Activated CD4-positive, alpha-beta memory T cell treated with anti-CD3 and anti-CD28 coated beads, Interleukin-2, amount 10 ng/mL, durations not matched to agents 7 days and 5 days (primary cell): ENCODE measurements at places on chromosomes 11 and 22. TPM values are rescaled to one million over a fixed set of nuclear protein-coding genes. Genes with fewer than 3 reads are reported as not detected.

The KIRREL3 gene
- total RNA-seq, result not detected

The SLC15A3 gene
- total RNA-seq, result 1.0 TPM

GRCh38 chr11:14141676-14142075 is 179.2 kb downstream of the SPON1 start:
- peaks cover 3% of the 10 kb centered on the region for H3K4me1 ChIP-seq
- no peak overlapping the region for H3K4me3 ChIP-seq

DNA sequence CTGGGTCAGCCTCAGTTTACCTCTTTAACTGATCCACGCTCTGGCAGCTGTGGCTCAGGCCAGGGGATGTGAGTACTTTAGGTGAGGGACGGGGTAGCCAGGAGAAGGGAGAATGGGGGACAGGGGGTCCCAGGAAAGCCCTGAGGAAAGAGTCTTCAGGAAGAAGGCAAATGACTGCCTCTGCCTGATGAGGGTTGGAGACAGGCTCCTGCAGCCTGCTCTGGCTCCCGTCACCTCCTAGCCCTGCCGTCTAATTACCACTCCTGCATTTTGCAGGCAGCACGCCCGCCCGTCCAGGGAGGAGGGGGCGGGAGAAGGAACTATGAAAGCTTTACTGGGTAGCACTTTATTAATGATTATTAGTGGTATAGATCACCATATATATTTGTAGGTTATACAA is 116.6 kb downstream of the CEP164 start:
- H3K27ac ChIP-seq, result no peak overlapping the region
- H3K27me3 ChIP-seq, result peaks cover 22% of the 10 kb centered on the region
- H3K36me3 ChIP-seq, result no peaks in the 10 kb centered on the region
- no peak for DNase-seq
- H3K4me1 ChIP-seq, result no peaks in the 10 kb centered on the region

DNA sequence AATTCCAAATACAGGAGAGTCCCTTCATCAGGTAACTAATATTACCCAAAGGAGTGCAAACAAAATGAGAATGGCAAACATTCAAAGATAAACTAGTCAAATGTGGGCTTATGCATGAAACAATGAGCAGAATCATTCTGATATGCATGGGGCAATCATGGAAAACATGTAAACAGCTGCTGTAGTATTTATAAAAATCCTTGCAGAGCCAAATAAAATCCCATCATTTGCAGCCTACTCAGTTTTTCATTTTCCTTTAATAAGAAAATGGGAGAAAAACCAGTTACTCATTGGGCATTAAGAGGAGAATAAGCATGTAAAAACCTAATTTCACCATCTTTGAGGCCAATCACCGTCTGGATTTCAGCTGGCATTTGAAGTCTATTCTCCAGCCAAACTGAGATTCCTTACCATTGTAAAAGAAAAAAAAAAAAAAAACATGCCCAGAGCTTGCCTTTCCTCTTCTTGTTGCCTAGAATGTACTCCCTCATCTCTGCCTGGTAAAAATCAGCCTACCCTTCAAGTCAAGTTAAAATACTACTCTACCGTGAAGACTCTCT is 249.1 kb downstream of the TTC28 start:
- no peak overlapping the region for H3K4me3 ChIP-seq
- H3K4me1 ChIP-seq, result no peaks in the 10 kb centered on the region
- H3K27ac ChIP-seq, result no peak overlapping the region
- no peak for DNase-seq

DNA sequence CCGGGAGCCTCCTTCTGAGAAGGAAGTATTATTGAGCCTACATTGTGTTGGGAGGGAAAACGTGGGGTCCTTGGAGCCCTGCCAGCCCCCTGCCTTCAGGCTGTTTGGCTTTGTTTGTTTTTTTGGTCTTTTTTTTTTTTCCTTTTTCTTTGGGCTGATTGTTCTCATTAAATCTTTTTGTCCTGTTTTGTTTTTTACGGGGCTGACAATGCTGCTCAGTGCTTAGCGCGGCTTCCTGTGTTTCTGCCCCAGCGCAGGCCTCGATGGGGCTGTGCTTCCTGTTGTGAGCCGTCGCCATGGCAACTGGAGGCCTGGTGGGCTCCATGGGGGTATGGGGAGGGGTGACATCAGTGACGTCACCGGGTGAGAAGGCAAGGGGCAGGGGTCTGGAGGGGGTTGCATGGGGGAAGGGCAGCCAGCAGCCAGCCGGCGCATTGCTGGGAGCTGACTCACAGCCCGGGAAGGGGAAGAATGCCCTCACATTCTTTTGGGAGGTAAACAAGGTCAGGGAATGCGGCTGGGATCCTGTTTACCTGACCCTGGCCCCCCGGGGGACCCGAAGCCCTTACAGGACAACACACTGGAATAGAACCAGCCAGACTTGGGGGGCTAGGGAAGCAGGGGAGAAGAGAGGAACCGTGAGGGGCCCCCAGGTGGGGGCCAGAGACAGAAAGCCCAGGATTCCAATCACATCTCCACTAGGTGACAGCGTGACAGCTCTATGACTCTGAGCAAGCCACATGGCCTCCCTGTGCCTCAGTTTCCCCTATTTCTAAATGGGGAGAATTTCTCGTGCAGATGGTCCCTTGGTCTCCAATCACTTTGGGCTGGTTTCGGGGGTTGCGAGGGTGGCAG is 22.2 kb upstream of the CBX7 start:
- H3K27ac ChIP-seq, result peak overlapping the region; percentile 81
- peak overlapping the region; percentile 22 for H3K4me3 ChIP-seq
- H3K27me3 ChIP-seq, result peaks cover 17% of the 10 kb centered on the region
- no peaks in the 10 kb centered on the region for H3K36me3 ChIP-seq
- peak; percentile 70 for DNase-seq
- peaks cover 60% of the 10 kb centered on the region for H3K4me1 ChIP-seq

DNA sequence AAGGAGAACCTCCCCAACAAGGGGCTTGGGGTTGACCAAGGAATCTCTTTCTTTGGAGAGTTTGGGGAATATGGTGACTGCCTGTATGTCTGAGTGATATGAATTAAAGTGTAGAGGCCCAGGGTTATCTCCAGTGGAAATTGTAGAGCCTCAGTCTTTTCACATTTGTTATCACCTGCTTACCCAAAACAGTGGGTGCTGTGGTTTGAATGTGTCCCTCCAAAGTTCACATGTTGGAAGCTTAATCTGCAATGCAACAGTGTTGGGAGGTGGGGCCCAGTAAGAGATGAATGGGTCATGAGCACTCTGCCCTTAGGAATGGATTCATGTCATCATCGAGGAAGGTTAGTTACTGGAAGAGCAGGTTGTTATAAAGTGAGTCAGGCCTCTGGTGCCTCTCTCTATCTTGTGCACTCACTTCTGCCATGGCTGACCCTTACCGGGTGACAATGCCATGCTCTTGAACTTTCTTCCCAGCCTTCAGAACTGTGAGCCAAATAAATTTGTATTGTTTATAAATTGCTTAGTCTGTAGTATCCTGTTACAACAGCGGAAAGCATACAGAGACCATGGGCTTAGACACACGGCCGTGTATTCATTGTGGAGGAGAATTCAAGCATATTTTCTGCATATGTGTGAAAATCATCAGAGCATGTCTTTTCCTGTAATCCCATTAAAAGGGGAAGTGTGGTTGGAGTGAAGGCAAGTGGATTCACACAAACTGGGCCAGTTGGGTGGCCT is 114.1 kb upstream of the TBCEL start:
- no peaks in the 10 kb centered on the region for H3K4me1 ChIP-seq
- H3K4me3 ChIP-seq, result no peak overlapping the region
- no peak overlapping the region for H3K27ac ChIP-seq
- no peak for DNase-seq
- no peaks in the 10 kb centered on the region for H3K36me3 ChIP-seq

- peaks cover 88% of the 10 kb centered on the region for H3K36me3 ChIP-seq
- H3K4me1 ChIP-seq, result peaks cover 2% of the 10 kb centered on the region
- no peak overlapping the region for H3K4me3 ChIP-seq
Measured at GRCh38 chr22:40363059-40363458, 7.3 kb upstream of the SGSM3 start.

- no peaks in the 10 kb centered on the region for H3K36me3 ChIP-seq
- H3K27ac ChIP-seq, result no peak overlapping the region
- DNase-seq, result no peak
- H3K4me3 ChIP-seq, result no peak overlapping the region
- peaks cover 9% of the 10 kb centered on the region for H3K27me3 ChIP-seq
Measured at GRCh38 chr11:101862391-101863233, 52.2 kb upstream of the CEP126 start.

GRCh38 chr11:66345316-66345649 is 379 bp upstream of the BRMS1 start:
- no peaks in the 10 kb centered on the region for H3K27me3 ChIP-seq
- H3K27ac ChIP-seq, result peak overlapping the region; percentile 87
- H3K4me1 ChIP-seq, result peaks cover 51% of the 10 kb centered on the region
- peaks cover 28% of the 10 kb centered on the region for H3K36me3 ChIP-seq
- peak overlapping the region; percentile 96 for H3K4me3 ChIP-seq
